Nephron progenitor cell (in vitro differentiated cells): ENCODE measurements at places on chromosomes 13 and 19.
A peak's percentile ranks its signal among the peaks of the same experiment; 100 is the strongest.

- DNase-seq = no peak
These were observed 3.5 kb upstream of the DOCK6 start for GRCh38 chr19:11265785-11266236.

- DNase-seq = no peak
These were observed 81.2 kb downstream of the TRPC4 start for GRCh38 chr13:37788346-37788745.

DNA sequence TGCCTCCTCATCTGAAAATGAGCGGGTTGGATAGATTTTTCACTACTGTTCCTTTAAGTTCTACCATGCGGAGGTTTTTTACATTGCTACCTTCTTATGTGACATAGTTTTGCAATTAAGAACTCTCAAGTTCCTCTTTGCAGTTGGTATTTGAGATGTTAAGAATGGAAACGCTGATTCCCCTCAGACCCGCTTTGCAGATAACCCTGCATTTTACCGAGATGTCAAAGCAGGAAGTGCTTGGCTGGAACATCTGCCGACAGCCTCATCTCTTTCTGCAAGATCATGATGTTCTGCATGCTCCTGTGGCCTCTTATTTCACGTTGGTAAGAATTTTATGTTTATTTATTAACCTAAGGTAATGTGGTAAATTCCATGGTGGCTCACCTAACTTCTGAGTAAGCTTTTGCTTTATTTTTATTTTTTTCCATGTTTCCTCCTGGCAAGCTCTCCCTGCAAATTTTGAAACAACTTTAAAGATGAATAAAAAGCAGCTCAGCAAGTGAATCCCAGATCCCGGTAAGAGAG is 22.5 kb downstream of the PABPC3 start:
- DNase-seq = no peak

- no peak for DNase-seq
These were observed 19.1 kb downstream of the DNAJC15 start for GRCh38 chr13:43042410-43042921.

- no peak for DNase-seq
These were observed 16.2 kb upstream of the OBI1 start for GRCh38 chr13:78675112-78675511.

- peak; percentile 81 for DNase-seq
These were observed 337 bp upstream of the FXYD7 start for GRCh38 chr19:35142606-35143230.

DNA sequence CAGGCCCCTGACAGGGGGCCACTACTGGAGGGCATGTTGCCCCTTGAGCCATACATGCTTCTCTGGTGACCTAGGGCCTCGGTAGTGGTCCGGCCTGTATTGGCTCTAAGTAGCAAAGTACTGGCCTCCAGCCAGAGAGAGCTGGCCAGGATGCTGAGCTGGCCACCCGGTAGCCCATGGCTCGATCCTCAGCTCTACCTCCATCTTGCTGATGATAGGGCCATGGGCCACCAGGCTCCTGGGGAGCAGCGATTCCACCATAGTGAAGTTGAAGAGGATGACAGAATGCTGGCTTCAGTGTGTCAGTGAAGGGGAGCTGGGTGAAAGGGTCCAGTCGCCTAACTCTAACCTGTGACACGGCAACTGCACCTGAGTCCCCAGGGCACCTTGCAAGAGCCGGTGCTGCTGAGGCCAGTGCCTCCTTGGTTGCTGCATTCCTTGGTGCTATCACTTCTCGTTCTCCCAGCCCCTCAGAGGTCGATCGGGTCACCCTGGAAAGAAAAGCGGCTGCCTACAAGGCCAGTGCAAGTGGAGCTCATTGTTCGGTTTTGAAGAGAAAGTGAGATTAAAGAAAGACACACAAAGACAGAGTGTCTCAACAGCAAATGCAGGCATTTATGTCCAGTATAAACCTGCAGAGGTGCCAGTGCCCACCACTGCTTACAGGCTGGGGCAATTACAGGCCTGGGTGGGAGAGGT is 5.0 kb downstream of the FPR3 start:
- no peak for DNase-seq

DNA sequence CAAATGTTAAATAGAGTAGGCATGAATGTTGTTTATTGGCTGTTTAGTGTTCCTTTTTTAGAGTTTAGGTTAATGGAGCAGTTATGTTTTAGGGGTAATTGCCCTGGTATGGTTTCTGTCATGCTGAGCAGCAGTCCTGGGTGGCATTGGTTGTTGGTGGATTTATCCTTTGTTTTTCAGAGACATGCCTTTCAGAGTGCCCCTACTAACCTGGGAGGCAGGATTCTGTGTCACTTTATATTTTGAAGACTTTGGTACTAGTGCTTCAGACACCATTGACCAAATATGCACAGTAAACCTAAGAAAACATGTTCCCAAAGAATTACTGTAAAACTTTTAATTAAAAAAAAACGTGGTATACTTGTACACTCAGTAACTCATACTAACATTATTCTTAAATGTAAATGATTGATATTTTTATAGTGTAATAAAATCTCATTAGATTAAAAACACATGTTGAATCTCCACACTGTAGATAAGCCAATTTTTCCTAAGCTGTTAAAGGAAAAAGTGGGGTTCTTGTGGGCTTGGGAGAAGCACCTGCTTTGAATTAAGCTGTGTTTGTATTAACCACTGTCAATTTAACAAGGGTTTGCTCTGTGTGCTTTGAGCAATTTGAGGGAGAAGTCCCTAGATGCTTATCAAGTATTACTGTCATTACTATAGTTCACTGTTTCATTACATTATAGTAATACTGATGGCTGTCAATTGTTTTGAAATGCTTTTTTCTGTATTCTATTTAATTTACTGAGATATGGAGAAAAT is 133.2 kb downstream of the LMO7 start:
- DNase-seq = no peak

- no peak for DNase-seq
These were observed 306.8 kb downstream of the RFC3 start for GRCh38 chr13:34124666-34125306.

GRCh38 chr13:106052200-106052767 is 483.2 kb downstream of the EFNB2 start:
- DNase-seq = no peak

DNA sequence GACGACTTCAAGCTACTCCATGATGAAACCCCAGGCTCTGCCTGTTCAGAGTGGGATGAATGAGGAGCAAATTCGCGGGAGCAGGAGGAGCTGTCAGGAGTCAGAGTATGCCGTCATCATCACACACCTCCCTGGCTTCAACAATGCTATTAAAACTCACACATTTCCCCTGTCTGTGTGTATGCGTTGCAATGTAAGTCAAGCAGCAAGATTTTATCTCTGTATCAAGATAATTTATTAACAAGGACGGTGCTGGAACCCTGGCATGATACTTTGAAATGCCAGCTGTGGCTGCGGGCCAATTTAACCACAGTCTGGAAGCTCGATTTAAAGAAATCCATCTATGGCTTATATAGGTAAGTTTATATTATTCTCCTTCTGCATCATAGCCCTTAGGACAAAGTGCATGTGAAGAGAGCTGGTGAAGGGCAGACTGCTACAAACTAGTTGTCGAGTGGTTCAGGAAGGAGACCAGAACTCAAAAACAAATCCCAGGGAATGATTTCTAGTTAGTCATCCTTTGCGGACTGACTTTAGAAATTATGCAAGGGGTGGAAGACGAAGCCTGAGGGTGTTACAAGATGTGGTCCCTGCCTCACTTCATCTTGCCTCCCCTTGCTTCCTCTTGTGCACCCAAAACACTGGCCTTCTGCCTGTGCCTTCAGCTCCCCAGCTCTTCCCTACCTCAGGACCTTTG is 486.5 kb downstream of the COG6 start:
- DNase-seq = no peak

DNA sequence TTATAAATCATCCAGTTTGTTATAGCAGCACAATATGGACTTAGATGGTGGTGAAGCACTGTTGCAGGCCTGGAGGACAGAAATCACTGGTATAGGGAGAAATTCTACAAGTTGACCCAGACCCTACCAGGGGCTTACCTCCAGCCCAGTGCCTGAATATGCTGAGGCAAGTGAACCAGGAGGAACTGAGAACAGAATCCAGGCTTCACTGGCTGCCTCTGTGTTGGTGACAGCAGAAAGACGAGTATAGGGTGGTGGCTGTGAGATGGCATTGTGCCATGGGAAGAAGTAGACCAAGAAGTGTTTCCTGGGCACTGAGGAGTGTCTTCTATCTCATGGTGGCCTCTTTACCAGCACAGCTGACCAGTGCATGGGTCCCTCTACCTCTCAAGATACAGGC is 15.9 kb upstream of the EID2 start:
- DNase-seq = no peak

- peak; percentile 75 for DNase-seq
These were observed at the start of gene FLT3 for GRCh38 chr13:28100150-28101121. TSS of gene FLT3 (minus strand) at chr13:28100576. CDS start at chr13:28100510, 66 bp downstream.

DNA sequence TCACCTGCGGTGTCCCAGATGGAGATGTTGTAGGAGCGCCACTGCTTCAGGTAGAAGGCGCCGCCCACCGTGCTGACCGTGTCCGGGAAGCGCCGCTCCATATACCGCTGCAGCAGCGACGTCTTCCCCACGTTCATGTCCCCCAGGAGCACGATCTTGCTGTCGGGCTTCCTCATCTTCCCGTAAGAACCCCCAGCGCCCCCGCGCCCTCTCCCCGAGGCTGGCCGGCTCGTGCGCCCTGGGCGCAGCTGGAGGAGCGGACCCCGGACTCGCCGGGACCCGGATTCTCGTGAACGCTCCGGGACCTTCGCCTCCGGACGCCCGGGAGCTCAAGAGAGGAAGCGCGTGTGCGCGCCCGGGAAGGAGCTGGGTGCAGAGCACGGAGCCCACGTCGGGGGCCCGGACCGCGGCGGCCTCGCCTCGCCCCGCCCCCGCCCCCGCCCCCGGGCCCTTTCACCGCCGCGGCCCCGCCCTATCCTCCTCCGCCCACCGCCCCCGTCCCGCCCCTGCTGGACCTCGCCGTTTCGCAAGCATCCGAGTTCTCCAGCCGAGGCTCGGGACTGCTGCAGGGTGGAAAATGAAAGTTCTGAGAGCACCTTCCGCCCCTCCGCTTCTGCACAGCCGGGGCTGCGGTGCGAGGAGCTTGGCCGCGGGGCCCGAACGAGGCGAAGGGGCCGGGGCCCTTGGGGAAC is at the start of gene RAB20:
Gene RAB20 (minus strand): TSS at position 379 of the 692 bp plus-strand sequence. CDS start 203 bp downstream, at position 176.
- peak; percentile 86 for DNase-seq

GRCh38 chr13:39054112-39054511 is 15.9 kb downstream of the NHLRC3 start:
- no peak for DNase-seq

- no peak for DNase-seq
These were observed 201.9 kb downstream of the RFC3 start for GRCh38 chr13:34019870-34020269.

GRCh38 chr19:30167206-30167868 is 204.8 kb upstream of the ZNF536 start:
- no peak for DNase-seq

DNA sequence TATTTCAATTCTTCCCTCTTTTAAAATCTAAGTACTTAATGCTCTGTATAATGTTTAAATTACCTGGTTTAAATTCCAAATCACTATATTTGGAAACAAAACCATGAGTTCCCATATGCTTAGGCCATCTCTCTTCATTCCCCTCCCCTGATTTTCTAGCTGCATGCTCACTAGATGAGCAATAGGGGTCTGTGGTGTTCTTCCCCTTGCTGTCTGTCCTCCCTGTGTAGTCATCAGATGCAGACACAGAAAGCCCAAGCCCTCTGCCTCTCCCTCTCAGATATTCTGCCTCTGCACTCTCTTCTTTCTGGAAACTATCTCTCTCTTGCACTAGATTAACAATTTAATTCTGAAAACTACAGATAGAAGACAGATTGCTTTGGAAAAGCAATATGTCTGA is 1730.2 kb downstream of the OLFM4 start:
- no peak for DNase-seq

DNA sequence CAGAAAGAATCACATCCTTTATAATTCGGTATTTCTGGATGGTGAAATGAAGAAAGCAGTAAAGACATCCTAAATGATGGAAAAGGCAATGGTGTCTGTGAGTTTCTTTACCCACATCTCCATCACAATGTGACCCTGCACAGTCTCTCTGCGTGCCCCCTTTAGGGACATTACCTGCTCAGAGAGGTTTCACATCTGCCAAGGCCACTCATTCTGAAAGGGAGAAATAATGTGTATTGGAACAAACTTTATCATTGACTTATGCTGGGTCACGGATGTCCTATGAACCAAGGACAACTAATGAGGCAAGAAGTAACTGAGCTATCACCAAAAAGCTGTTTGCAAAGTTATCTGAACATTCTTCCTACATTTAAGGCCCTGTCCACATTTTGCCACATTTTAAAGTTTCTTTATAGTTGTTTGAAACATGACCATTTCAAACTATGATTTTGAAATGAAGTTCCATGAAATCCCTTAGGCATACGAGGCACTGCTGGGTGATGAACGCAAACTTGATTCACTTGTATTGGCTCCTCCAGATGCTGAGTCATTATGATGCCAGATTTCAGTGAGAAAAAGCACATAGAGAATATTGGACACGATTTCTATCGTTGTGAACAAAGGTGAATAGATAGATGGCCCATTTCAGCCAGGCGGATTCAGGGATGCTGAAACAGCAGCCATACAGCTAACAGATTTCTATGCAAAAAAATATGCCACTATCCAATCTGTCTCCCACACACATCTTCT is 63.5 kb upstream of the HMGB1 start:
- no peak for DNase-seq

DNA sequence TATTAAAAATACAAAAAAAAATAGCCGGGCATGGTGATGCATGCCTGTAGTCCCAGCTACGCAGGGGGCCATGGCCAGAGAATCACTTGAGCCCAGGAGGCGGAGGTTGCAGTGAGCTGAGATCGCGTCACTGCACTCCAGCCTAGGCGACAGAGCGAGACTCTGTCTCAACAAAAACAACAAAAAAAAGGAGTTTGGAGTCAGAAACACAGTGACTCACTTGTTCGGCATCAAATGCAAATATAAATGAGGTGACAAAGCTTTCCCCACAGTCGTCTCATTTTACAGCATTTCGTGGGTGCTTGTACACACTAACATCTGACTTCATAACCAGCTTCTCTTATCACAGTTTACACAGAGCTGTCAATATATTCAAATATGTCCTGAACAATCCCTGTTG is 11.0 kb downstream of the ZNF665 start:
- no peak for DNase-seq

DNA sequence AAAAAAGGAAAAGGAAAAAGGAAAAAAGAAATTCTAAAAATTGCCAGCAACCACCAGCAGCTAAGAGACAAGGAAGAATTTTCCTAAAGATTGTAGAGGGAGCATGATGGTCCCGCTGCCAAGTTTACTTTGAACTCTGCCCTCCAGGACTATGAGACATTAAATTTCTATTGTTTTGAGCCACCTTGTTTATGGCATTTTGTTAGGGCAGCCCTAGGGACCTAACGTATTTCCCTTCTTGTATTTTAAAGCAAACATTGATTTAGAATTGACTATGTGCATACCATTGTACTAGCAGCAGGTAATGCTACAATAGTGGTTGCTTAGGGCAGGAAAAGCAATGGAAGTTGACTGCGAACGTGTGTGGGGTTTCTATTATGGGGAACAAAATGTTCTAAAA is 1414.2 kb downstream of the EFNB2 start:
- no peak for DNase-seq

GRCh38 chr13:19782049-19782726 is 557 bp downstream of the PSPC1 start:
- DNase-seq = peak; percentile 60
